ENCODE measurements at places on chromosomes 16 and 17. TPM values are rescaled to one million over a fixed set of nuclear protein-coding genes. Genes with fewer than 3 reads are reported as not detected.

GRCh38 chr16:11136600-11136999 lies 119.4 kb downstream of the SOCS1 start:
- H3K36me3 ChIP-seq = no peaks in the 10 kb centered on the region
- DNase-seq = no peak
- no peaks in the 10 kb centered on the region for H3K4me1 ChIP-seq
- H3K27me3 ChIP-seq = no peaks in the 10 kb centered on the region

- no peaks in the 10 kb centered on the region for H3K4me1 ChIP-seq
- no peak overlapping the region for H3K27ac ChIP-seq
- no peak overlapping the region for H3K4me3 ChIP-seq
- DNase-seq = no peak
- H3K27me3 ChIP-seq = no peaks in the 10 kb centered on the region
Observed at GRCh38 chr16:82177555-82177954, 7.5 kb upstream of the MPHOSPH6 start.

- no peaks in the 10 kb centered on the region for H3K4me1 ChIP-seq
- H3K27ac ChIP-seq = no peak overlapping the region
- no peaks in the 10 kb centered on the region for H3K27me3 ChIP-seq
- H3K4me3 ChIP-seq = no peak overlapping the region
- no peak for DNase-seq
- no peaks in the 10 kb centered on the region for H3K36me3 ChIP-seq
Observed at GRCh38 chr16:74868501-74868900, 93.9 kb upstream of the FA2H start.

DNA sequence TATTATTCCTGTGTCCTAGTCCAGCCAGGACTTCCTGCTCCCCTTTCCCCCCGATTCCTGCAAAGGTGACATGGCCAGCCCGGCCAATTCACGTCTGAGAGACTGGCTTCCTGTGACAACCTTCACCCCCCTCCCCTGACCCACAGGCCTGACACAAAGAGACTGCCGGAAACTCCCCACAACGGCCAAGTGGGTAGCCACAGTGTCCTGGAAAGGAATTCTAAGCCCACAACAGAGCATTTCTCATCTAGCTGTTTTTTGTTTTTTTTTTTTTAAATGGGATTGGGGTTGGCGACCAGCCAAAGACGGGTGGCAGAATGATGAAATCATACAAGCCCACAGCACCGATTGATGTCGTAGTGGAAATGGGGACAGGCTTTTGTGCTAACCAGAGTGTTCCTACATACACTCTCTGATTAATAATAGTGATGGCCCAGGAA lies 2.8 kb upstream of the XAF1 start:
- H3K4me3 ChIP-seq = no peak overlapping the region
- H3K27me3 ChIP-seq = no peaks in the 10 kb centered on the region
- H3K36me3 ChIP-seq = no peaks in the 10 kb centered on the region

- H3K27ac ChIP-seq = peak overlapping the region; percentile 4
- H3K27me3 ChIP-seq = no peaks in the 10 kb centered on the region
- DNase-seq = no peak
Observed at GRCh38 chr17:75779987-75780889, 4.4 kb upstream of the UNK start.

- peaks cover 13% of the 10 kb centered on the region for H3K4me1 ChIP-seq
Observed at GRCh38 chr16:68420366-68420942, 27.9 kb downstream of the SMPD3 start.

DNA sequence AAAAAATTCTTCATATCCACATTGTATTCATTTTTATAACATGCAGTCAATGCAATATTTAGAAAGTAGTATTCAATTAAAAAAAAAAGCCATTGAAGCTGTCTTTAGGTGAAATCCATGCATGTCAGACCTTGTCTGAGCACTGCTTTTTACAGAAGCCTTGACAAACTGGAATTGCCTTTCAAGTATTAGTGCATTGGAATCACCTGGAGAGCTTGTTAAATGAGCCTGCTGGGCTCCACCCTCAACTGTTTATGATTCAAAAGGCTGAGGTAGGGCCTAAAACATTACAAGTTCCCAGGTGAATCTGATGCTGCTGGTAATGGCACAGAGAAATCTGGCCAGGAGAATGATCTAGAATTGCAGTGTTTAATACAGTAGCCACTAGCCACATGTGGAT lies 85.8 kb downstream of the HIC1 start:
- H3K4me1 ChIP-seq = peaks cover 11% of the 10 kb centered on the region
- H3K4me3 ChIP-seq = no peak overlapping the region
- DNase-seq = no peak

GRCh38 chr16:50862818-50863643 lies 121.1 kb downstream of the CYLD start:
- H3K4me3 ChIP-seq = no peak overlapping the region
- DNase-seq = no peak
- H3K4me1 ChIP-seq = no peaks in the 10 kb centered on the region
- no peaks in the 10 kb centered on the region for H3K36me3 ChIP-seq

GRCh38 chr16:46730126-46730525 lies 18.0 kb downstream of the MYLK3 start:
- H3K27ac ChIP-seq = no peak overlapping the region
- H3K36me3 ChIP-seq = no peaks in the 10 kb centered on the region
- H3K4me3 ChIP-seq = no peak overlapping the region

DNA sequence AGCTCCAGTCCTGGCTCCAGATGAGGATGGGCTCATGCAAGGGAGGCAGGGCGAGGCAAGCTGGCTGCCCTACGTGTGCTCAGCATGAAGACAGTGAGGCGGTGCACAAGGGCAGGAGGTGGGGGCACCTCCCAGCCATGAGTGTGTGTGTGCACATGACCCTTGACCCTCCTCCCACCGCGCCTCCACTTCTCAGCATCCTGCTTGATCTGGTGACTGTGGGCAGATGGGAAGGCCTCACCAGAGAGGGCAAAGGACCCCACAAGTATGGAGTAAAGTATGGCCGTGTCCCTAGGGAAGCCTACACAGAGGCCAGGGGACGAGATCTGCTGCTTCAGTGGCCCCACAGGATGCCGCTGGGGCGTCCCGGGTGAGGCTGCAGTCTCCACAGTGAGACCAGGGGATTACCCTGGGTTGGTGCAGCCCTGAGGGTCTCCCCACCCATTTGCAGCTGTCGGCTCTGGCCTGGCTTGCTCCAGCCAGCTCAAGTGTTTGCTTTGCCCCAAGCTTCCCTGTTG lies 7.9 kb upstream of the RNF222 start:
- no peak for DNase-seq
- H3K4me3 ChIP-seq = no peak overlapping the region
- no peak overlapping the region for H3K27ac ChIP-seq
- no peaks in the 10 kb centered on the region for H3K27me3 ChIP-seq
- H3K36me3 ChIP-seq = no peaks in the 10 kb centered on the region

DNA sequence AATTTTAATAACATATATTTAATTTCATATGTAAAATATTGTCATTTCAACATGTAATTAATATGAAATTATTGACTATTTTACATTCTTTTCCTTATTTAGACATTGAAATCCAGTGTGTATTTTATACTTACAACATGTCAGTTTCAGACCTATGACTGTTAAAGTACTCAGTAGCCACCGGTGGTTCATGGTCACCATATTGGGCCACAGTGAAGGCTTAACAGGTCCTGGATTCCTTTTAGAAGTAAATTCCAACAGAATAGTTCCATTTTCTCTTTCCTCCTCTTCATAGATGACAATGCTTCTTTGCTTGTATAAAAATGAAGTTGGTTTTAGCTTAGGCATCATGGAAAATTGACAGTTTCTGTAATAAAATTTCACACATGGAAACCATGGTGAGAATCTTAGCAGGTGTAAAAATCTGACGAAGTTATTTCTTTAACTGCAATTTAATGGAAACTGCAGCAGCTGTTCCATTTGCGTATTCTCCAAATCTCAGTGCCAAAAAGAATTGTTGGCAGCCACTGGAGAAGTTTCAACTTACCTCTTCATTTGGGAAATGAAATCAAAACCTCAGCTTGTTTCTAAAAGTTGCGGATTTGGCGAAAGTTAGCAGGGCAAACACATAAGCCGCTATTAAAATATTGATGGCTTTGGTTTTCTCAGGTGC lies 231.1 kb downstream of the CDH13 start:
- H3K27me3 ChIP-seq = no peaks in the 10 kb centered on the region

GRCh38 chr16:54027558-54027957 lies 259.0 kb downstream of the IRX3 start:
- no peaks in the 10 kb centered on the region for H3K36me3 ChIP-seq
- no peaks in the 10 kb centered on the region for H3K4me1 ChIP-seq
- no peak overlapping the region for H3K4me3 ChIP-seq
- no peak for DNase-seq
- H3K27me3 ChIP-seq = no peaks in the 10 kb centered on the region

- H3K36me3 ChIP-seq = no peaks in the 10 kb centered on the region
- no peak for DNase-seq
- no peaks in the 10 kb centered on the region for H3K4me1 ChIP-seq
- no peak overlapping the region for H3K27ac ChIP-seq
- H3K27me3 ChIP-seq = peaks cover 10% of the 10 kb centered on the region
Observed at GRCh38 chr17:80978499-80979497, 12.8 kb upstream of the CHMP6 start.

- H3K4me3 ChIP-seq = no peak overlapping the region
- H3K4me1 ChIP-seq = peaks cover 9% of the 10 kb centered on the region
- H3K27me3 ChIP-seq = no peaks in the 10 kb centered on the region
- DNase-seq = no peak
Observed at GRCh38 chr17:77540975-77541374, 400.2 kb downstream of the SEC14L1 start.

GRCh38 chr17:40317345-40317873 lies 8.4 kb downstream of the RARA start:
- peak overlapping the region; percentile 81 for H3K27ac ChIP-seq
- H3K4me1 ChIP-seq = peaks cover 25% of the 10 kb centered on the region
- no peaks in the 10 kb centered on the region for H3K27me3 ChIP-seq
- peak overlapping the region; percentile 89 for H3K4me3 ChIP-seq
- DNase-seq = peak; percentile 76
- H3K36me3 ChIP-seq = no peaks in the 10 kb centered on the region

- H3K4me1 ChIP-seq = no peaks in the 10 kb centered on the region
- H3K27me3 ChIP-seq = no peaks in the 10 kb centered on the region
- no peak overlapping the region for H3K27ac ChIP-seq
- H3K36me3 ChIP-seq = no peaks in the 10 kb centered on the region
Observed at GRCh38 chr16:60123392-60124023, 1389.4 kb upstream of the GOT2 start.

GRCh38 chr16:705431-706188 lies at the start of gene FBXL16:
TSS of gene FBXL16 (minus strand) at chr16:705801. CDS start at chr16:697405, 8,396 bp downstream.
- no peaks in the 10 kb centered on the region for H3K36me3 ChIP-seq
- H3K27ac ChIP-seq = no peak within 1 kb of the TSS
- no peak within 1 kb of the TSS for H3K4me3 ChIP-seq
- H3K27me3 ChIP-seq = peaks cover 76% of the 10 kb centered on the region
- H3K4me1 ChIP-seq = no peaks in the 10 kb centered on the region

- H3K4me1 ChIP-seq = no peaks in the 10 kb centered on the region
- no peak overlapping the region for H3K27ac ChIP-seq
- no peaks in the 10 kb centered on the region for H3K36me3 ChIP-seq
- no peak for DNase-seq
- H3K27me3 ChIP-seq = peaks cover 7% of the 10 kb centered on the region
Observed at GRCh38 chr16:83994703-83995102, 26.7 kb downstream of the NECAB2 start.

- H3K4me1 ChIP-seq = no peaks in the 10 kb centered on the region
- peak; percentile 11 for DNase-seq
- H3K36me3 ChIP-seq = no peaks in the 10 kb centered on the region
- H3K27me3 ChIP-seq = no peaks in the 10 kb centered on the region
Observed at GRCh38 chr16:27428026-27428785, 26.2 kb downstream of the IL21R start.

DNA sequence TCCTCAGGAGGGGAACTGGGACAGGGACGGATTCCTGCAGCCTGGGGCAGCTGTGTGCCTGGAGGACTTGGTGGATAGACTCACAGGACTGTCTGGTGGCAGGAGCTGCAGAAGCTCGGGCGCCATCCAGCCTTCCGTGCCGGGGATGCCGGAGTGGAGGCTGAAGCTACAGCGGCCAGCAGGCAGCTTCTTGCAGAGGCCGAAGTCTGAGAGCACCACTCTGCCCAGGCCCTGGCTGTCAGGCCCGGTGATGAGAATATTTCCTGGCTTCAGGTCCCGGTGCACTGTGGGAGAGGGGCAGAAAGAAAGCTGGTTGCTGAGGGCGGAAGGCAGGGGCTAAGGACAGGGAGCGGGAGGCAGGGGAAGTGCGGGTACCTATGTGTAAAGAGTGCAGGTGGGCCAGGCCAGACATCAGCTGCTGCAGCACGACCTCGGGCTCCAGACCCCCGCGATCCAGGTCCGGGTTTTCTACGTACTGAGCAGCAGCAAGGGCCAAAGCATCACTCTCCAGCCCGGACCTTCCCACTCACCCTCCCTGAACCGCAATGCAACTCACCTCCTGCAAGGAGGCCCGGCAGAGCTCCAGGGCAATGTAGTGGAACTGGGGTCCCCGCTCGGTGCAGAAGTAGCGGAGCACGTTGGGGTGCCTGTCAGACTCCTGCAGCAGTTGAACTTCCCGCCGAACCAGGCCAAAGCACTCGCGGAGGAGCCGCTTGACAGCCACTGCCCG lies 16.1 kb downstream of the PLK1 start:
- H3K4me3 ChIP-seq = no peak overlapping the region
- no peaks in the 10 kb centered on the region for H3K4me1 ChIP-seq
- no peak for DNase-seq
- H3K27me3 ChIP-seq = no peaks in the 10 kb centered on the region

Gene HBQ1
- total RNA-seq = not detected

Gene TMEM98
- total RNA-seq = 138 TPM

Gene CBLN1
- 0.62 TPM for total RNA-seq

Gene UTS2R
- not detected for total RNA-seq

Gene AATK
- 9.1 TPM for total RNA-seq

Gene SSTR5
- 0.37 TPM for total RNA-seq

Gene ANKFN1
- 0.52 TPM for total RNA-seq
